ENCODE measurements at places on chromosomes 13 and 19.

GRCh38 chr13:24306632-24307031, 2.7 kb upstream of the C1QTNF9 start:
- no peak for DNase-seq

DNA sequence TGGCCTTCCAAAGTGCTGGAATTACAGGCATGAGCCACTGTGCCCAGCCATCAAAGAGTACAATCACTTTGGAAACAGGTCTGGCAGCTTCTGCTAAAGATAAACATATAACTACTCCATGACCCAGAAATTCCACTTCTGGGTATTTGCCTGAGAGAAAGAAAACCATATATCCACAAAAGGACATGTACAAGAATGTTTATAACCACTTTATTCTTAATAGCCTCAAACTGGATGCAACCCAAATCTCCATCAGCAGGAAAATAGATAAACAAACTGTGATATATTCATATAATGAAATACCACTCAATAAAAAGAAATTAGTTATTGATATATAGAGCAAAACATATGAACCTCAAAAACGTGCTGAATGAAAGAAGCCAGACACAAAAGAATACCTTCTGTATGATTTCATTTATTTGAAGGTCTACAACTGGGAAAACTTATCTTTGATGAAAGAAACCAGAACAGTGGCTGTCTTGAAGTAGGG, 40.5 kb downstream of the TEX26 start:
- DNase-seq: no peak

DNA sequence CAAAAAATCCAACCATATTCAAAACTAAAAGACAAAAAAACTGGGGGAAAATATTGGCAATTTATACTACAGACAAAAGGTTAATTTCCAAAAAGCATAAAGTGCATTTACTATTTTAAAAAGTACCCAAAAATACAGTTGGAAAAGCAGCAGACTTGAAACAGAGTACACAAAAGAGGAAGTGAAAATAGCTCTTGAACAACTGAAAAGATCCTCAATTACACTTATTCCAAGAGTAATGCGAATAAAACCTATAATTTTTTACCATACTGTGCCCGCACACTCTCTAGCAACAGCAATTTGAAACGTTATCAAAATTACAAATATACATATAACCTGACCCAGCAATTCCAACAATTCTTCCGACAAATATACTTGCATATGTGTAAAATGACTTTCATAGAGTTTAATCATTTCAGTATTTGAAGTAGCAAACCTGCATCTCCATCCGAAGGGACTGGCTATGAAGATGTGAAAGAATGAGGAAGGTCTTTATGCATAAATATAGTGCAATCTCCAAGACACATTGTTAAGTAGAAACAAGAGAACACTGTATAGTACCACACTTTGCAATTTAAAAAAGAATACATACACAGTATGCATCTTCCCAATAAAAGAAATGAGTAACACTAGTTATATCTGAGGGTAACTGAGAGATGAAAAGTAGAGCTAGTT, 25.4 kb downstream of the ALG5 start:
- no peak for DNase-seq

DNA sequence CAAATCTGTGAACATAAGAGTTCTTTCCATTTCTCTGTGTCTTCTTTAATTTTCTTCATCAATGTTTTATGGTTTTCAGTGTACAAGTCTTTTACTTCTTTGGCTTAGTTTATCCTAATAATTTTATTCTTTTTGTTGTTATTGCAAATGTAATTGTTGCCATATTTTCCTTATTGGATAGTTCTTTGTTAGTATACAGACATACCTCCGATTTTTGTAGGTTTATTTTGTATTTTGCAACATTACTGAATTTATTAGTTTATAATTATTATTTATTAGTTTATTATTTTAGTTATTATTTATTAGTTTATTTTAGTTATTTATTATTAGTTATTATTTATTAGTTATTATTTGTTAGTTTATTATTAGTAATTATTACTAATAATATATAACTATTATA, 43.4 kb downstream of the WTIP start:
- DNase-seq: no peak

- DNase-seq: no peak
Observed at GRCh38 chr19:34475026-34475974, 6.3 kb upstream of the WTIP start.

GRCh38 chr19:33376423-33376822, 2.9 kb downstream of the CEBPG start:
- DNase-seq: no peak

DNA sequence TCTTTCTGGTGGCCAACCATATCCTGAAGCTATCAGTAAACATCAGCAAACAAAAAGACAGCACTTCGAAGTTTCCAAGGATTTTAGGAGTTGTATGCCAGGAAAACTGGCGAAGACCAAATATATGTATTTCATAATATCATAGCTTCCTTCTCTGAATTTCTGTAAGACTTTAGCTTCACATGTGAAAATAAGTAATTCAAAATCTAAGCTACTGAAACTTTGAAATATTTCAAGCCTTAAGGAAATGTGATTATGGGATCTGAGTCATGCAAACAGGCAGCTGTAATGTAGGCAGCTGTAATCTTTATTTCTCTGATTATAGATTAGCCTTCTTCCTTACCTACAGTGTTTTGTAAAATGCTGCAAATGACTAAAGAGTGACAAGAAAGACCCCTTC, 70.7 kb upstream of the ANKRD10 start:
- DNase-seq: no peak

GRCh38 chr13:92719868-92720267, 506.7 kb upstream of the GPC6 start:
- DNase-seq: no peak

- no peak for DNase-seq
Observed at GRCh38 chr13:40329781-40330485, 336.5 kb downstream of the FOXO1 start.

GRCh38 chr19:45469945-45470761, 2.4 kb downstream of the FOSB start:
- peak; percentile 64 for DNase-seq

- DNase-seq: peak; percentile 72
Observed at GRCh38 chr13:45367358-45367757, 26.4 kb upstream of the TPT1 start.

DNA sequence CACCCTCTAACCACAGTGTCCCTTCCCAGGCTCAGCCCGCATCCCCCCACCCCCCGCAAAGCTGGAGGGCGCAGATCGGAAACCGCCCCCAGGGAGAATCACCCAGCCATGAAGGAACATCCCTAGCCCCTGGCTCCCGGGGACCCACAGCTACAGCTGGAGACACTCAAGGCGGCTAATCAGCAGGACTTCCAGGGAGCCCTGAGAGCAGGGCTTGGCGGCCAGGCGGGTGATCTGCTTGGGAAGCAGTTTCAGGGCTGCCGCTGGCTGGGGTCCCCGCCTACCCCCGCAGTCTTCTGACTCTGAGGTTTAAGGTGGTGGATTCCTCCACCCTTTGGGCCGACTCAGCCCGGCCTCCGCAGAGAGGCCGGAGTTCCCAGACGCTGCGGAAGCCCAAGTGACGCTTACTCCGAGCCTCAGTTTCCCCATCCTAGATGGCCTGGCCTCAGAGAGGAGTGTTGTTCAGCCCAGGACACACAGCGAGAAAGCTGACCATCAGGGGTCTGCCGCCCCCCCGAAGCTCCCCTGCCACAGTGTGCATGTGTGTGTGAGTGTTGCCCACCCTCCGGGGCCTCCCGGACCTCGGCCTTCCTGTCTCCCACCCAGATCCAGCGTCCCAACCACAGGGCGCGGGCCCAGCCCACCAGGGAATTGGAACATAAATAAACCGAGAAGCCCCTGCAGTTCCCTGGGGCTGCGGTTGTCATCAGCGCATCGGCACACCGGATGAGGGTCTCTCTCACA, 9.8 kb downstream of the FUT6 start:
- no peak for DNase-seq

- DNase-seq: no peak
Observed at GRCh38 chr19:46056536-46056935, 15.7 kb upstream of the IGFL4 start.

- no peak for DNase-seq
Observed at GRCh38 chr13:65677906-65678305, 1552.2 kb downstream of the PCDH9 start.

DNA sequence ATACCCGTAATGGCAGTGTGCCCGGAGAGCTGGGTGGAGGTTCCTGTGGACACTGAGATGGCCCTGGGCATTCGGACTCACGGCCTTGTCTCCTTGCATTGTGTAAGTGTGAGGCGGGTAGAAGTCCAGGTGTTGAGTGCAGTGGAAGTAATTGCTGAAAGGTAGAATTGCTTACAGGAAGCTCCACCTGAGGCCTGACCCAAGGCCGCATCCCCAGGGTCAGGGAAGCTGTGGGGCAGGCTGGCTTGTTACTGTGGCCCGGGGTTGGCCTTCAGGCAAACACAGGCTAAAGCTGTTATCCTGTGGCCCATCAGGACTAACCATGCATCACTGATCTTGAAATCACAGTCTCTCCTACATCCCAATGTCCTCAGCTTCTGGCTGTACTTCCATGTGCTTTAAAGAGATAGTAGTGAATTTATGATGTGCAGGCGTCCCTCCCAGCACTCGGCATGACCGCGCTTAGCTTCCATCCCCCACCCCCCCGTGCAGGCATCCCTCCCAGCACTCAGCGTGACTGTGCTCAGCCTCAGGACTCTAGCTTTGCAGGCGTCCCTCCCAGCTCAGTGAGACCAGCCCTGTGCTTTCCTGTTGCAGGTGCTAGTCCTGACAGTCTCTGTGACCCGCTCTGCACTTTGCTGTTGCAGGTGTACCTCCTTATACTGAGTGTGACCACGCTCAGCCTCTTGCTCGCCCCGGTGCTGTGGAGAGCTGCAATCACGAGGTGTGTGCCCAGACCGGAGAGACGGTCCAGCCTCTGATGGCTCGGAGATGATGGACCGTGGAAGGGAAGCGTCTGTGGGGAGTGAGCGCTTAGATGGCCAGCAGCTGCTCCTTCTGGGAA, 35.6 kb upstream of the TFDP1 start:
- no peak for DNase-seq

GRCh38 chr19:23784274-23784673, 25.6 kb upstream of the ZNF681 start:
- DNase-seq: no peak

GRCh38 chr13:44523146-44524015, 52.7 kb downstream of the TSC22D1 start:
- DNase-seq: no peak

DNA sequence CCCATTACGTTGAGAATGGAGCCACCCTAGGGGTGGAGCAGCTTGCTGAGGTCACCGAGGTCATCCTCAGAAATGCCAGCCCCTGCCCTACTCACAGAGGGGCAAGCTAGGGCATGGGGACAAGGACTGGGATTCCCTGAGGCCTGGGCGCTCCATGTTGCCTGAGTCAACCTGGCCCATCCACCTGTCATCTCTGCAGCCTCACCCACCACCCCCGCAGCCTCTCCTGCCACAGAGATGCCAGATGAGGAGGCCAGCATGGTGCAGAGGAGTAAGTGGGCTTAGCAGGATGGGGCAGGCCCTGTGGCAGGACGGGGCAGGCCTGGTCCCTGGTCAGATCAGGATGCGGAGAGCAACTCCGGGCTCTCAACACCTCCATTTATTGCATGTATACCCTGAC, 9.5 kb downstream of the NKPD1 start:
- DNase-seq: no peak

- no peak for DNase-seq
Observed at GRCh38 chr13:101881593-101881992, 429.1 kb downstream of the ITGBL1 start.

GRCh38 chr13:77338329-77338728, 11.4 kb upstream of the MYCBP2 start:
- DNase-seq: no peak

GRCh38 chr13:80329250-80329649, 11.7 kb downstream of the SPRY2 start:
- no peak for DNase-seq

DNA sequence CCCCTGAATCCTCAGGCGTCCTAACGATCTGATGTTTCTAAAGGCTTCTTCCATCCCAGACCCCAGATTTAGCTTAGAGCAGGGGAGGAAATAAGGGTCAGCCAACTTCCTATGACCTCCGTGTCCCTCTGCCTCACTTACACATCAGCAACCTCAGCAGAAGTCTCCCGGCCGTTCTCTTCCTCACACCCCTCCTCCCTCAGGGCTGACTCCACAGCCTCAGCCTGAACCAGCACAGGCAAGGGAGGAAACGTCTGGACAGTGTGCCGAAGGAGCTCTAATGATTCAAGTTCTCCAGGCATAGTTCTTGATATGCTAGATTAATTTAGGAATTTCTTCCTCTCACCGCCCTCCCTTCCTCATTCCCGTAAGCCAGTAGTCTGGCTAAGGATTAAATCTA, 121.4 kb downstream of the NUFIP1 start:
- DNase-seq: no peak

- DNase-seq: no peak
Observed at GRCh38 chr19:48461982-48462655, 6.7 kb downstream of the KCNJ14 start.

- DNase-seq: no peak
Observed at GRCh38 chr19:4550479-4551050, 8.9 kb downstream of the SEMA6B start.

- no peak for DNase-seq
Observed at GRCh38 chr13:23460309-23460708, 26.8 kb upstream of the SACS start.

DNA sequence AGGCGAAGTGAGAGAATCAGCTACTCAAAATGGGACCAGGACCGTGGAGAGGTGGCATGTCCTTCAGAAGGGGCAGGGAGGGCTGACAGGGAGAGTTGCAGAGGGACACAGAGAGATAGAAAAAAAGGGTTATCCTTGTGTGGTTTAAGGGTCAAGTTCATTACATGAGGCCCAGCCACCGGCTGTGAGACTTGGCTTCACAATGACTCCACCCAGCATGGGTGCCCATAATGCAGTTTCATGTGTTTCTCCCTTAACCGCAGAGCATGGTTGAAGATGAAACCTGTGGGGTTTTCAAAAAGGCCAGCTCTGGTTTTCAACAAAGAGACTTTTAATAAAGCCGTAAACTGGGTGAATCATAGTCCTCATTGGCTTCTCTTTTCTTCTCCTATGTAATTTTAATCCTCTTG, 164.6 kb downstream of the KLF5 start:
- DNase-seq: no peak

DNA sequence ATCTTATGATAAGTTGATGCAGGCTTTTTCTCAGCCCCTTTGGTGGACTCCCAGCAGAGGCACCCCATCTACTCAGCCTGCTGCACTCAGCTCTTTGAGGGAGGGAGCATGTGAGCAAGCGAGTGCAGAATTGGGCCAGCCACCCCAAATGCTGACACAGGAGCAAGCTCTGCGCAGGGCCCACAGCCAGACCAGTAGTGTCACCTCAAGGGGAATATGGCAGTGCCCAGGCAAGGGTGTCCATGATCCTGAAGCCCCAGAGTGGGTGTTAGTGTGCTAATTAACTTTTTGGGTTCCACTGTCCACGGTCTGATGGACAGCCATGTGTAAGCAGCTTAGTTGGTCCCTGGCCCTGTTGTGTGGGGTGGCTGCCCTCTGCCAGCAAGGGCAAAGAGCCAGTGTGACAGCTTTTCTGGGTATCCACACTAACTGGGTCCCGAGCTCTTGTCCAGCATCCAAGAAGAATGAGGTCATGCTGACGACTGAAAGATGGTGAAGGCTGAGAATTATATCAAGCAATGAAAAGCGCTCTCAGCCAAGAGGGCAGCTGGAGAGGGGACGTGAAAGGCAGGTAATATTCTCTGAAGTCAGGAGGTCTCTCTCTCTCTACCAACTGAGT, 898.3 kb upstream of the PCDH9 start:
- DNase-seq: no peak
